A549 treated with dexamethasone at 1 μM for 4 hours (cell line): ENCODE measurements at places on chromosomes 2 and 18. TPM values are rescaled to one million over a fixed set of nuclear protein-coding genes. Genes with fewer than 3 reads are reported as not detected.

The TEKT4 gene
- total RNA-seq: not detected in 5 replicates

The AQP12B gene
- total RNA-seq: not detected in 5 replicates

The DCDC2C gene
- total RNA-seq: 0.26 to 0.67 TPM (median 0.28 TPM) in 5 replicates

The KLHL14 gene
- not detected in 5 replicates for total RNA-seq

The DNER gene
- 9.1 to 14.0 TPM (median 10.9 TPM) in 5 replicates for total RNA-seq

The SERPINB13 gene
- total RNA-seq: not detected in 5 replicates

The LYPD6B gene
- total RNA-seq: 0.07 TPM in 1 of 5 replicates, not detected in the others

The ALK gene
- 0.02 to 0.04 TPM in 2 of 5 replicates, not detected in the others for total RNA-seq

The INO80D gene
- total RNA-seq: 1.9 to 2.9 TPM (median 2.3 TPM) in 5 replicates

The FOXD4L1 gene
- total RNA-seq: 0.09 to 0.54 TPM (median 0.41 TPM) in 5 replicates

The PARD6G gene
- total RNA-seq: 1.8 to 2.8 TPM (median 2.3 TPM) in 5 replicates

The HTR2B gene
- total RNA-seq: 0.04 TPM in 1 of 5 replicates, not detected in the others

The SIGLEC15 gene
- not detected in 5 replicates for total RNA-seq

The HOXD10 gene
- total RNA-seq: 4.1 to 6.7 TPM (median 5.3 TPM) in 5 replicates

The IMPA2 gene
- 79.5 to 101 TPM (median 92.6 TPM) in 5 replicates for total RNA-seq

The MERTK gene
- total RNA-seq: 3.1 to 3.7 TPM (median 3.3 TPM) in 5 replicates

The REEP1 gene
- 0.89 to 1.6 TPM (median 1.2 TPM) in 5 replicates for total RNA-seq

The AKAIN1 gene
- not detected in 5 replicates for total RNA-seq

The GAL3ST2 gene
- total RNA-seq: 0.15 to 0.27 TPM (median 0.25 TPM) in 5 replicates

The SLC14A1 gene
- total RNA-seq: not detected in 5 replicates

The CPLX4 gene
- total RNA-seq: not detected in 5 replicates

The TCF7L1 gene
- 7.5 to 12.4 TPM (median 11.6 TPM) in 5 replicates for total RNA-seq

The SIX3 gene
- total RNA-seq: 2.0 to 3.7 TPM (median 3.3 TPM) in 5 replicates

The UGT1A4 gene
- 0.07 TPM in 1 of 5 replicates, not detected in the others for total RNA-seq

The SMC6 gene
- total RNA-seq: 24.8 to 37.4 TPM (median 31.1 TPM) in 5 replicates

The TAF4B gene
- 3.9 to 5.5 TPM (median 5.0 TPM) in 5 replicates for total RNA-seq

The LAMA1 gene
- total RNA-seq: 0.01 to 0.21 TPM (median 0.09 TPM) in 5 replicates

The ATP8B1 gene
- total RNA-seq: 5.3 to 8.5 TPM (median 7.6 TPM) in 5 replicates

The SERPINB12 gene
- not detected in 5 replicates for total RNA-seq

The CFAP210 gene
- total RNA-seq: 0.22 to 0.77 TPM (median 0.40 TPM) in 5 replicates

The ECEL1 gene
- 0.15 to 0.28 TPM (median 0.21 TPM) in 5 replicates for total RNA-seq

The APOB gene
- total RNA-seq: 0.01 to 0.02 TPM (median 0.01 TPM) in 3 of 5 replicates, not detected in the others

The VWC2L gene
- not detected in 5 replicates for total RNA-seq

The CRYBA2 gene
- 0.31 TPM in 1 of 5 replicates, not detected in the others for total RNA-seq

The CDH7 gene
- 0.01 TPM in 1 of 5 replicates, not detected in the others for total RNA-seq

The ACADL gene
- total RNA-seq: 0.06 to 0.14 TPM (median 0.07 TPM) in 3 of 5 replicates, not detected in the others

The SETBP1 gene
- 0.37 to 0.74 TPM (median 0.63 TPM) in 5 replicates for total RNA-seq

The PAX8 gene
- total RNA-seq: 0.60 to 1.0 TPM (median 0.80 TPM) in 5 replicates
